ENCODE measurements at places on chromosomes 1 and 21.

- DNase-seq = no peak
Observed at GRCh38 chr1:61647142-61647541, 77.8 kb downstream of the TM2D1 start.

DNA sequence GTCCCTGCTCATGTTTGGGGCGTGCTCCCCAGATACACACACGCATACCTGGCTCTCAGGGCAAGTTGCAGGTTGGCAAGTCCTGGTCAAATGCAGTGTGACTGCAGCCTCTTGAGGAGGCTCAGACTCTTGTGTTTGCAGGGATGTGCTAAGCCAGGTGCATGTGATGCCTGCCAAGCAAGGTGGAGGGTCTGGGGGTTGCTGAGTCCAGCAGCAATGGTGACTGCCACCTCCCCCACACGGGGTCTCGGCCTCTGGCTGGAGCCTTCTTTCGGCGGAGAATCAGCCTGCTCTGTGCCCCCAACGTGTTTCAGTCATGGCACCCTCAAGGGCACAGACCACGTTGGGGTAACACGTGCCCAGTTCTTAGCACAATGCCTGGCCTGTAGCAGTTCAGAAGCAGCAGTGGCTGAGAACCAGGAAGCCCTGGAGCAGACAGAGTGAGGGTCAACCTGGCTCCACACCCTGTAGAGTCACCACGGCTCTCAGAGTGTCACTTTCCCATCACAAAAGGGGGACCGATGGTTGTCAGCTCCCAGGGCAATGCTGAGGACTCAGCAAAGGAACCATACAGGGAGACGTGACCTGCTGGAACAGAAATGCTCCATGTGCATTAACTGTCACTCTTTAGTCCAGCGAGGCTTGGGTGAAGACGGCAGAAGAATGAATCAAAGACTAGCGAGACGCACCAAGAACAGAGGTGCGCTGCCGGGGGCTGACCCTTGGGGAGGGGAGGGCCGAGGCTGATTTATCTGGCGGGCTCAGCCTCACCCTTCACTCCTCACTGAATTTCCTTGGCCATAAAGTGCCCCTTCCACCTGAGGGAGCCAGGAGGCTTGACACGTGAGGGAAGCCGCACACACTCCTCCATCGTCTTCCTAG is 109.0 kb downstream of the PGBD5 start:
- no peak for DNase-seq

GRCh38 chr1:3019007-3019515 is 2.2 kb upstream of the ACTRT2 start:
- DNase-seq = no peak

GRCh38 chr1:82901561-82901960 is 1097.4 kb downstream of the TTLL7 start:
- DNase-seq = no peak

DNA sequence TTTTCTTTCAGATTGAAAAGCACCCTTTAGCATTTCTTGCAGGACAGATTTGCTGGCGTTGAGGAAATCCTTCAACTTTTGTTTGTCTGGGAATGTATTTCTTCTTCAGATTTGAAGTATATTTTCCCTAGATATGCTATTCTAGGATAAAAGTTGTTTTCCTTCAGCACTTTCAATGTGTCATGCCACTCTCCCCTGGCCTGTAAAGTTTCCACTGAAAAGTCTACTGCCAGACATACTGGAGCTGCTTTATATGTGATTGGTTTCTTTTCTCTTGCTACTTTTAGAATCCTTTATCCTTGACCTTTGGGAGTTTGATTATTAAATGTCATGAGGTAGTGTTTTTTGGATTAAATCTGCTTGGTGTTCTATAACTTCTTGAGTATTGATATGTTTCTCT is 44.2 kb upstream of the CD55 start:
- DNase-seq = no peak

- no peak for DNase-seq
Observed at GRCh38 chr1:153607381-153607780, 5.6 kb downstream of the S100A16 start.

DNA sequence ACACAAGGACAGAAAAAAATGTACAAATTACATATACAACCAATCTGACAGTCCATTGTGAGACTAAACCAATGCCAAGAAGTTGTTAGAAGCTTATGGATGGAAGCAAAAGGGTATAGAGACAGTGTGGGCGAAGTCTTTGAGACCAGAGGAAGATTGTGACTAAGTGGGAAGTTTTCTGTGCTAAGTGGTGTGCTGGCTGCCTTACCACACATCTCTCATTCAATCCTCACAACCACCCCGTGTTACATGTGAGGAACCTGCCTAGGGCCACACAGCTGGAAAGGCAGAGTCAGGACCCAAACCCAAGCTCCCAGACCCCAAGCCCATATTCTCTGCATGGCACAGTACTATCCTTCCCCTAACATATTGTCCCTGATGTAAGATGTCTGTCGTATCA is 53.5 kb upstream of the DUSP10 start:
- DNase-seq = no peak

- peak; percentile 47 for DNase-seq
Observed at GRCh38 chr1:173868266-173869020, at the start of gene ZBTB37. ZBTB37 (plus strand) TSS chr1:173868380; CDS start chr1:173870226, 1,846 bp downstream.
